Smooth muscle cell of the brain vasculature (primary cell): ENCODE measurements at places on chromosomes 1 and 21.

DNA sequence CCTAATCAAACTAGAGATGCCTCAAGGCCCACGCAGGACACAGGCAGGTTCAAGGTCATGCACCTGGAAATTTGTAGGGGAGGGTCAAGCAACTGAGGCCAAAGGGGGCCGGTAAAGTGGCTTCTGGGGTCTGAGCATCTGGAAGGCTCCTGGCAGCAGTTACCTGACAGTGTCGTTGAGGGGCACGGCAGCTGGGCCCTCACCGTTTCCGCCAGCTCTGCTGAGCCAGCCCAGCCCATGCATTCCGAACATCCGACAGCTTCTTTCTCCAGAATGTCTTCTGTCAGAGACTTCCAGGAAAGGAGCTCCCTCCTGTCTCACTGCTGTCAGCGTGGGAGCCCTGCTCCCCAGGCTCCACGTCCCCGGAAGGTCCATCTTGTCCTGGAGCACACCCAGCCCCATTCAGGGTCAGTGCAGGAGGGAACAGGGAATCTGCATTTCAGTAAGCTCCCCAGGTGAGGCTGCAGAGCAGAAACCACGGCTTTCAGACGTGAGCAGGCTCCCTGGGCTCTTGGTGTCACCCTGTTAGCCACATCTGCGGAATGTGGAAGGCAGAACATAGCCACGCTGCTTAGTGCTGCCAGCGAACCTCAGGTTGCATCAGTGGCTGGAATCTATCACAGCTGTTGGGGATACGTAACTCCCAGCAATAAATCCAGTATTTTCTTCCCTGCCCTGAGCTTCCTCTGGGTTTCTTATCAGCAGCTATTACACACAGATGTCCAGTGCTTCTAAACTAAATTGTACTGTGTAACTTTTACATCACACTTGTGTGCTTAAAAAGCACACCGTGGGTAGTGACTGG, 36.3 kb upstream of the FAM3B start:
- DNase-seq: no peak

DNA sequence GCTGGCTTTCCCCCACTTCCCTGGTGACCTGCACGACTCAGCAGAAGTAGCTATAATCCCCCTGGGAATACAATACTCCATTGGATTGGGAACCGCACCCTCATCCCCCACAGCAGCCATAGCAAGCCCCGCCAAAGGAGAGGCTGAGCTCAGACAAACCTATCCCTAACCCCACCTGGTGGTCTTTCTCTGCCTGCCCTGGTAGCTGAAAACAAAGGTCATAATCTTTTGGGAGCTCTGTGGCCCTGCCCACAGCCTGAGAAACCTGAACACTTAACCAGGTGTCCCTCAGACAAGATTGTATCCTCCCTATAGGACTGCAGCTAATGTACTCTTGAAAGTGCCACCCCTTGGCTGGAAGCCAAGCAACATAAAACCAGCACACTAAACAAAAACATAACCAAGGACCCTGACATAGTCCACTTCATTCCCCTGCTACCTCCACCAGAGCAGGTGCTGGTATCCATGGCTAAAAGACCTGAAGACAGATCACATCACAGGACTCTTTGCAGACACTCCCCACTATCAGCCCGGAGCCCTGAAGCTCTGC, 71.6 kb upstream of the RUNX1 start:
- DNase-seq: no peak

- DNase-seq: peak; percentile 24
Measured at GRCh38 chr1:214123061-214123784, 135.4 kb downstream of the PROX1 start.

DNA sequence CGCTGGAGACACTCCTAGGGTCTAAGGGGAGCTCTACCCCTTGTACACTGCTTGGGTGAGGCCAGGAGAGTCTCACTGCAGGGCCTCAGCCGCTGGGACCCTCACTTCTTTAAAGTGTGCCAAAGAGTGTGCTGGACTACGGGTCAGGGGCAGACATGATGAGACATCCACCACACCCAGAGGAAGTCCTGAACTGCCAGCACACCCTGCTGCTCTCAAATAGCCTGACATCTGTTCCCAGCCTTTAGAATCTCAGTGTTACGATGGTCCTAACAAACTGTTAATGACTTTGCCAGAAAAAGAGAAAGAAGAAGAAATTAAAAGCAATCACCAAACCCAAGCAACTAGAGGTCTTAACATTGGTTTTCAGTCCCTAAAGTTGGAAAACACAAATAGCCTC, 49.0 kb downstream of the MRPL37 start:
- DNase-seq: no peak

- DNase-seq: no peak
Measured at GRCh38 chr21:43858806-43859648, 6.0 kb upstream of the AGPAT3 start.

DNA sequence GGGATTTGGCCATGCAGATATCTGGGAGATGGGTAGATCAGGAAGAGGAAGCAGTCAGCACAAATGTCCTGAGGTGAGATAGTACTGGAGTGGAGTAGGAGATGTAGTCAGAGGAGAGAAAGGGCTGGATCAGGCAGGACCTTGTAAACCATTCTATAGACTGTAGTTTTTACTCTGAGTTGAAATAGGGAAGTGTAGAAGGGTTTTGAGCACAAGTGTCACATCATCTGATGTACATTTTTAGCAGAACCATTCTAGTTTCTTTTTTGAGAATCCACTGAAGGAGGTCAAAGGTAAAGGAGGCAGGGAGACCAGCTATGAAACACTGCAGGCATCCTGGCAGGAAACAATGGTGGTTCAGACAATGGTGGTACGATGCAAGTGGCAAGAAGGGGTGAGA, 194.6 kb upstream of the RRP15 start:
- no peak for DNase-seq

- no peak for DNase-seq
Measured at GRCh38 chr1:210482491-210482890, 153.8 kb downstream of the HHAT start.

DNA sequence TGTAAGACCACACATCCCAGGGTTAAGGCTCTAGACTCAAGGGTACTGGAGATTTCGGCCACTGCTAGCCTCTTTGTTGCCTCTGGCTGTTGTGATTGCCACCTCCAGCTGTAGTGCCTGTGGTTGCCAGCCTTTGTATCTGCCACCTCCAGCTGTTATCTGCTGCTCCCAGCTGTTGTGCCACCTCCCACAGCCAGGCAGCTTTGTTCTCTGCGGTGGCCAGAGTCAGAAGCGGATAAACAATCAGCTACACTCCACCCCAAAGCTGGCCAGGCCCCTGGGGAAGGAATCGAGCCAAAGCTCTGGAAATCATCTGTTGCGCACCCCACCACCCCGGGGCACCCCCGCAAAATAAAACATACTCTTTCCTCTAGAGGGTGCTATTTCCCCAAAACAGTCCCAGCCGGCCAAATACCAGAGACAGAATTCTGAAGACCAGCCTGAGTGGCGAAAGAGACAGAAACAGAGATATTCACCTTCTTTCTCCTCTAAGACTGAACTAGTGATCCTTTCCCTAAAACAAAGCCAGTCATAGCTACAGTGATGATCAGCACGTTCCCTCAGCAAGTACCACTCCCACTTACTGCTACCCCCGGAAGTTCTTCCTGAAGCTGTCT, 14.8 kb upstream of the PIGM start:
- no peak for DNase-seq

DNA sequence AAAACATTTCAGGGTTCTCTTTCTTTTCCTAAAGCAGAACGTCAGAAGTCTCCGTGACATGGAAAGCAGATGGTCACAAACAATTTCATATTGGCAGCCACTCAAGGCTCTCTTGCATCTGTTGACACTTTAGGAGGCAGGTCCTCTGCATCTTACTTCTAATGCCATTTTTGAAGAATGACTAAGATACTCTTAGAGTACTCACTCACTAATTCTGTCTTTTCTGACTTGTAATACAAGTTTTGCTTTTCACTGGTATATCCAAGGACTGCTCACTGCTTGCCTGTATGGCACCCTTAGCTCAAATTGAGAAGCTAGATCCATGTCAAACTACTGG, 68.3 kb downstream of the PRRX1 start:
- no peak for DNase-seq

DNA sequence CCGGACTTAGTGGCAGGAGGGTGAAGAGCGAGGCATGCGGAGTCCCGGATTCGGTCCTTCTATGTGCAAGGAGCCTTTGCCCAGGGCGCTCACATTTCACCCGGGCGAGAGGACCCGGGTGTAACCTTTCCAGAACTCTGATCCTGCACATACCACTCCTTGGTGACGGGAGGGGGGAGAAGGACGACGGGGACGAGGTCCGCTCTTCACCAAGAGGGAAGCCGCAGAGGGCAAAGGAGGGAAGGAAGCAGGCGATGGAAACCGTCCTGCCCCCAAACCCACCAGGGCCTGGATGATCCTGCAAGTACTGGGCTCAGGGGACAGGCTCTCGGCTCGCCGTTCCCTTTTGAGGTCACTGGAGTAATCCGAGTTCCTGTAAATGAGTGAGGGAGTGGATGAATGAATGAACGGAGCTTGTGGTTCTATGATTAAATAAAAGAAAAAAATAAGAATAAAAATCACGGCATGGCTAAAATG, 993 bp downstream of the SYPL2 start:
- no peak for DNase-seq

DNA sequence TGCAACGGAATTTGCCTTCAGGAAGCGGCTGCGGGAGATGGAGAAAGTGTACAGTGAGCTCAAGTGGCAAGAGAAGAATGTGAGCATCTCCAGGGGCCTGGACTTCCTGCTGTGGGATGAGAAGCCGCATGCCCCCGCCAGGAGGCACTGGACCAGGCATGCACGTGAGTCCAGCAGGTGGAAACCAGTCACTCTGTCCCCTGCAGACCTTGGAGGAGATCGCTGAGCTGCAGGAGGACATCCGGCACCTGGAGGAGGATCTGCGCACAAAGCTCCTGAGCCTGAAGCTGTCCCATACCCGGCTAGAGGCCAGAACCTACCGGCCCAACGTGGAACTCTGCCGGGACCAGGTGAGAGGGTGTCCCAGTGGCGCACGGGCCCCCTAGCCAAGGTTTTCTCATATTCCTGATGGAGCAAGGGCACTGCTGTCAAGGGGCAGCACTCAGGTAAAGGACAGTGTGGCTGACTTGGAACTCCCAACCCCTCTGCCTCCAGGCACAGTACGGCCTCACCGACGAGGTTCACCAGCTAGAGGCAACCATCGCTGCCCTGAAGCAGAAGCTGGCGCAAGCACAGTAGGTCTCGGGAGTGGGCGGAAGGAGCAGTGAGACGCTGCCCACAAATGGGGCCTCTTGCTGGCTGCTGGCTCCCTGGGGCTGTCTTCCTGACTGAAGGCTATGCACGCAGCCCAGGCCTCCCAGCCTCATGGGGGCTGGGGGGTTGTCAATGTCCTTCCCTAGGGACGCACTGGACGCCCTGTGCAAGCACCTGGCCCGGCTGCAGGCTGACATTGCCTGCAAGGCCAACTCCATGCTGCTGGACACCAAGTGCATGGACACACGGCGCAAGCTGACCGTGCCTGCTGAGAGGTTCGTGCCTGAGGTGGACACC, 1.2 kb upstream of the ADPRS start:
- DNase-seq: no peak
